ENCODE measurements at places on chromosomes 6 and 20.

DNA sequence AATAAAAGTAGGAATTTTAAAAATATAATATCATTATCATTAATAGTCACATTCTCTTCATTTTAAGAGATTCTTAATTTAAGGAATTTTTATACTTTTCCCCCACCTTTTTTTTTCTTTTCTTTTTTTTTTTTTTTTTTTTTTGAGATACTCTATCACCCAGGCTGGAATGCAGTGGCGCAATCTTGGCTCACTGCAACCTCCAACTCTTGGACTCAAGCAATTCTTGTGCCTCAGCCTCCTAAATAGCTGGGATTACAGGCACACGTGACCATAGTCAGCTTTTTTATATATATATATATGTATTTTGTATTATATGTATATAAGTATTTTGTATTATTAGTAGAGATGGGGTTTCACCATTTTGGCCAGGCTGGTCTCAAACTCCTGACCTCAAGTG, 457.7 kb downstream of the CDKAL1 start:
- DNase-seq = no peak

DNA sequence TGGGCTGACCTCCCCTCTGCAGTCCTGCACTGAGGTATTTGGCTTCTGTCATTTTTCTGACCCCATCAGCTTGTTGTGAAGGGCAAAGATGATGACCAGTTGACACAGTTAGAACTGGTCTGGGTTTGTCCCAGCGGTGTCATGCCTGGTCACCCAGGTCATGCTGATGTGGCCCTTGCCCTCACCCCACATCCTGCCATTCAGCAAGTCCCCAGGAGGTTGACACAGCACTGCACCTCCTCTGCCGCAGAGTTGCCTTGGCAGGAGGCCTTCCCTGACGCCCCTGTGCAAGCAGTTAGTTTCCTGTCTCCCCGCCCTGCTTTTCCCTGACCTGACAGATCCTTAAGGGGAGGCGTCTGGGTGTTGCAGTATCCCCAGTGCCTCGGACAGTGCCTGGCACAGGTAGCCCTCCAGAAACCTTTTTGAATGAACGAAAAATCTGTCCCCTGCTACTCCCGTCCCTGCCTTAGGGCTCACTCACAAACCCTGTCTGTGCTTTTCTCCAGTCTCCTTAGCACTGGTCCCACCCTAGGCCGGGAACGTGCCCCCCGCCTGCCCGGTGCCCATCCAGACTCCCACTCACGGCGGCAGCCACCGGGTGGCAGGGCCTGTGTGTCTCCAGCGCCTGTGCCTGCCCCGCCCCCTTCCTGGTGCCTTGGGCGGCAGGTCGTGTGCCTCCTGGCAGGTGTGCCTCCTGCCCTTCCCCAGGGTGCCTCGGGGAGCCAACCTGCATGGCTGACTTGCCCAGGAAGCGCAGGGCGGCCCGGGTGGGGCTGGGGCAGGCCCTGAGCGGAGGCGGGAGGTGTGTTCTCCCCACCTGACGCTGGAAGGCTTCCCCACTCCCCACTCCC, 146.3 kb upstream of the RNF24 start:
- DNase-seq = no peak

DNA sequence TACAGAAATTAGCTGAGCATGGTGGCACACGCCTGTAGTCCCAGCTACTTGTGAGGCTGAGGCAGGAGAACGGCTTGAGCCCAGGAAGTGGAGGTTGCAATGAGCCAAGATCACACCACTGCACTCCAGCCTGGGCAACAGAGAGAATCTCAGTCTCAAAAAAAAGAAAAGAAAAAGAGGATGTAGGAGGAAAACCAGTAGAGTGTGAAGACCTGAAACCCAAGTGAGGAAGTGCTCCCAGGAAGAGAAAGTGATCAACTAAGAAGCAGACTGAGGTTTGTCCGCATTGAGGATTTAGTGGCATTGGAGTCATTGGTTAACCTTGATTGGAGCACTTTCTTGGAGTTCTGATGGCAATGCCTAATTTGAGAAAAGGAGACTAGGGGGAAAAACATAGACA, 20.6 kb upstream of the TASP1 start:
- no peak for DNase-seq

DNA sequence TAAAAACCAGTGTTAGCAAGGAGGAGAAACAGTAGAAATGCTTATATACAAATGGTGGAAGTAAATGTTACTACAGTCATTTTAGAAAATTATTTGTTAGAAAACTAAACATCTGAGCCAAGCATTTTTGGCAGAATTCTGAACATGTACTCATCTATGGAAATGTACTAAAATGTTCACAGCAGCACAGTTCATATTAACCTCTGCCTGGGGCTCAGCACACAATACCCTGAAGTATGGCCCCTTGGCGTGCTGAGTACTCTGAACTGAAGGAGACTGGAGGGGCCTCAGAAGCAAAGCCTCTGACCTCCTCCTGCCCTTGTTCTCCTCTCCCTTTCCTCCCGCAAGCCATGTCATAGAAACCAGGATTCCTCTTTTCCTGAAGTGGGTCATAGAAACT, 66.2 kb upstream of the RALGAPA2 start:
- DNase-seq = no peak

DNA sequence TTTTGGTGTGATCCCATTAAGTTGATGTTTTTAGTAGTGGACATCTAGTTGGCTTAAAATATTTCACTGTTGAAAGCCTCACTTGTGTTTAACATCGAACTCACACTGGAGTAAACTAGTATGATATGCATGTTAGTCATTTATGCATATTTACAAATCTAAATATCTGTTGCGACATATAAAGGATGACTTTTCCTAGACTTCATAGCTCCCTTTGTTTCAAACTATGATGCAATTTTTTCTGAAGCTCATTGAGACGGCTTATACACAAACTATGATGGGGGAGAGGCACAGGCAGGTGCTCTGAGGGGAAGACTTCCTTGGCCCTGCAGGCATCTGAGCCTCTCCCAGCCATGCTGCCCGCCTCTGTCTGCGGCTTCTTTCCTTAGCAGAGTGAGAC, 11.8 kb upstream of the FOXC1 start:
- DNase-seq = no peak

DNA sequence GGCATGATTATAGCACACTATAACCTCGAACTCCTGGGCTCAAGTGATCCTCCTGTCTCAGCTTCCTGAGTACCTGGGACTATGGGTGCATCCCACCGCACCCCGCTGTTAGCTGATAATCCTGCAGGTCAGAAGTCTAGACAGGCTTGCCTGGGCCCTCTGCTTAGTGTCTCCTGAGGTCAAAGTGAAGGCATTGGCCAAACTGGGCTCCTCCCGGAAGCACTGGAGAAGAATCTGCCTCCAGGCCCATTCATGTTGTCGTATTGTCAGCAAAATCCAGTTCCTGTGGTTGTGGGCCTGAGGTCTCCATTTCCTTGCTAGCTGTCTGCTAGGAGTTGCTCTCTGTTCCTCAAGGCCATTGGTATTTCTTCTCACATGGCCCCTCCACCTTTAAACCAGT, 6.3 kb upstream of the MROH8 start:
- no peak for DNase-seq

GRCh38 chr6:55174211-55175026, at the start of gene HCRTR2:
HCRTR2 (plus strand) TSS chr6:55174515; CDS start chr6:55174588, 73 bp downstream.
- DNase-seq = no peak

GRCh38 chr6:151215999-151216398, 23.8 kb upstream of the AKAP12 start:
- no peak for DNase-seq

DNA sequence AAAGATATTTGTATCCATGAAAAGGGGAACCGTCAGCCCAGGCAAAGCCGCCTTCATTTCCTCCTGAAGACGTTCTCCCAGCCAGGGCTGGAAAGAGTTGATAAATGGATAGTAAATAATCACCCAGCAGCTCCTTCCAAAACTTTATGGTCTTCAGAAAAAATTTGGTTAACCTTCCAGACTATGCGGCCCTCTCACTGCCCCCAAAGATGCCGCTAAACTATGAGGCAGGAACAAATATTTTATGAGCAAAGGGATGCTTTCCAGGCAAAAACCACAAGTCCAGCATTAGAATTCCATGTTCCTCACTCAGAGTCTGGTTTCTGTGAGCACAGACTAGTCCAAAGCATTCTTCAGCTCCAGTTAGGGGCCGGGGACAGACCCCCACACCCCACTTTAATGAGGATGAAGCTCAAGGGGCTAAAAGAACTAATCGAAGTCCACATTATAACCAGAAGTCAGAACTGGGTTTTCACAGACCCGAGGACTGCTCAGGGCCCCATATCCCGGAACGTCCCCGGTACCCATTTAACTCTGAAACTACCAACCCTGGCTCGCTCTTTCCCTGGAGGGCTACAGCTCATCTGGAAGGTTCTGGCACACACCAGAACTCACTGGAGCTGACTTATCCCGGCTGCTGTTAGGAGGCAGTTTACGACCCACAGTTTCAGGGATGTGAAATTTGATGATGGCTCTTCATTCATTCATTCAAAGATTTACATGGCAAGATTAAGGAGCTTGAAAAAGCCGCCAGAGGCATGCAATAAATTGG, 29.4 kb downstream of the BMP7 start:
- no peak for DNase-seq

DNA sequence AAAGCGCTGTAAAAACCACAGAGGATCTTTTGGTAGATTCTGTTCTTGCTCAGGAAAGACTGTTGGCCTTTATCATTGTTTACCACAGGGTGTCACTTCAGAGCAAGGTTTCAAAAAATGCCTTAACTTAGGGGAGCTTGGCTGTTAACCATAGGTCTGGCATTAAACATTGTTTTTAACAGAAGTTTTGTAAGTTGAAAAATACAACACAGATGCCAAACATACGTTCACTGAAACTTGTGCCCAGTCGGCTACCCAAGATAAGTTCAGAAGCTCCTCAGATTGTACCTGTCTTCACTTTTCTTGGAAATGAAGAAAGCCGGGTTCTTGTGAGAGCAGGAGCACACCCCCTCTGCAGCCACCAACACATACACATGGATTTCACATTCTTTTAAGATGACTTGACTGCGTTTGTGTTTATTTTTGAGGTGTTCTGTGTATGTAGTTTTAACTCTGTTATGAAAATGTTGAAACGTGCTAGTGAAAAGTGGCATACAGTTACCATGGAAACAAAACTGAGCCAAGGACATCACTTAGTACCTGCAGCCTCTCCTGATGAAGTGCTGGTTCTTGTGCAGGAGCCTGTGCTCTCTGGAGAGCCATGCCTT, 64.9 kb downstream of the SYCP2L start:
- no peak for DNase-seq

- DNase-seq = no peak
Observed at GRCh38 chr6:168007592-168008338, 10.3 kb downstream of the KIF25 start.

DNA sequence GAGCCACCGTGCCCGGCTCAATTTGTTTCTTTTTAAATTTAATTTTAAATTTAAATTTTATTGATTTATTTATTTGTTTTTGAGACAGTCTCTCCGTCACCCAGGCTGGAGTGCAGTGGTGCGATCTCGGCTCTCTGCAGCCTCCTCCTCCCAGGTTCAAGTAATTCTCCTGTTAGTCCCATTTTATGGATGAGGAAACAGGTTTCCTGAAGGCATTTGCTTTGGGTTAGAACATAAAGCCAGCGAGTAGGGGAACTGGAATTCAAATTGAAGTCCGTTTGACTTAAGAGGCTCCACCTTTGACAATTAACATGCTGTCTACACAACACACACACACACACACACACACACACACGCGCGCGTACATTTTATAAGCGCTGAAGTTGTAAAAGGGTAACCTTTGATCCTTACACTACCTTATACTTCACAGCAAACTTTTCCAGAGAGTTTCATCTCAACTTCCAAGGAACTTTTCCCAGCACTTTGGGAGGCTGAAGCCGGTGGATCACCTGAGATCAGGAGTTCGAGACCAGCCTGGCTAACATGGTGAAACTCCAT, 232.0 kb downstream of the BCAS1 start:
- no peak for DNase-seq

GRCh38 chr6:84057908-84058307, 24.3 kb downstream of the MRAP2 start:
- no peak for DNase-seq

GRCh38 chr20:22810626-22811569, 224.2 kb upstream of the SSTR4 start:
- no peak for DNase-seq

DNA sequence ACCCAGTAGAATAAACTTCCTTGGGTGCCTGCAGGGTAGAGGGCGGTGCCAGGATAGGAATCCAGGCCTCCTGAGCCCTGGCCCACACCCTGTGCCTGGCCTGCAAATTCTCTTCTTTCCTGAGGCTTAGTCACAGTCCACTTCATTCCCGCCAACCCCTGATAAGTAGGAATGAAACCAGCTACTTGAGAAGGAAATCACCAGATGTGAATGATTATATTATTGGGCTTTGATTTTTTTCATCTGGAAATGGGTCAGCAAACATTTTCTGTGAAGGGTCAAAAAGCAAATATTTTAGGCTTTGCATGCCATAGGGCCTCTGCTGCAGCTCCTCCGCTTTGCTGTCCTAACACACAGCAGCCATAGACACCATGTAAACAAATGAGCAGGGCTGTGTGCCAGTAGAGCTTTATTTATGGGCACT, 50.2 kb downstream of the STK35 start:
- no peak for DNase-seq

- DNase-seq = no peak
Observed at GRCh38 chr6:54282186-54282585, 26.1 kb upstream of the TINAG start.

DNA sequence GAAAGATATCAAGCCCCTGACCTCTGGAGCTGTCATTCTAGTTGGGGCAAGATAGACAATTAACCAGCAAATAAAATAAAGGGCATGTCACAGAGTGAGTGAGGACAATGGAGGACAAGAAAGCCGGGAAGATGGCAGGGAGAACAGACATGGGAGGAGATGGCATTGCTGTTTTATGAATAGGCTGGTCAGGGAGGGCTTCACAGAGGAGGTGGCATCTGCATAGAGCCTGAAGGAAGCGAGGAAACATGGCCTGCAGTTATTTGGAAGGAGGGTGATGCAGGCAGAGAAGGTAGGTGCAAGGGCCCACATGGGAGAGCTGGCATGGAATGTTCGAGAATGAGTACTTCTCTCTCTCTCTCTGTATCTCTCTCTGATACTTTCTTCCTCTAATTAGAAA, 63.7 kb downstream of the EFCAB8 start:
- DNase-seq = no peak

DNA sequence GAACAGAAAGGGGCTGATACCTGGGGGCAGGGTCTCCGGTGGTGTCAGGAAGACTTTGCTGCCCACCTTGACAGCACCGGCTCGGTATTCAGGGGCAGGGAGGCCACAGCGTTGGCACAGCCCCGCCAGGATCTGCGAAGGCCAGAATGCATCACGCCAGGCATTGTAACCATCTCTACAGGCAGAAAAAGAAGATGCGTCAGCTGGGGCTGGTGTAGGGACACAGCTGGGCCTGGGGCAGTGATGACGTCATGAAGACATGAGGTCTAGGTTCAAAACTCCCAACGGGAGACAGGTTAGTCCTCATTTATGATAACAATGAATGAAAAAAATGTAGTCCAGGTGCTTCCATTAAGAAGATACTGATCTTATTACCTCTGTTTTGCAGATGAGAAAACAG, 22.0 kb downstream of the ERGIC3 start:
- DNase-seq = no peak

- DNase-seq = no peak
Observed at GRCh38 chr20:47778398-47779354, 6.6 kb downstream of the SULF2 start.

- DNase-seq = no peak
Observed at GRCh38 chr6:153804755-153805330, 234.2 kb upstream of the OPRM1 start.
